ENCODE measurements at places on chromosomes 2 and 18.

DNA sequence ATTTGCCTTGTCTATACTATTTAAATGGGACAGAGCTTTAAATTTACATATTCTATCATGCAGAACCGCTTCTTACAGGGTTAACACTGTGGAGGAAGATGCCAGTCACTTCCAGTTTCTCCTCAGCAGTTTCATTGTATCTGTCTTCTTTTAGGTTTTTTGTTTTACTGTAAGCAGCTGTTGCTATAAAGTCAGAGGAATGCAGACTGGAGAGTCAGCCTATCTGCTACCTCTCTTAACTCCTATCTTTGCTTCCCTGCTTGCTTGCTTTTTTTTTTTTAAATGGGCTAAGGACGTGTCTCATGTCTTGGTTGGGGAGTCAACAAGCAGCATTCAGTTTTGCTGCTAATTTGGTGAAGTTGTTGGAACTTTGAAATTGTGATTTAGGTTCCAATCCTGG lies 8.9 kb downstream of the EPC2 start:
- no peak for DNase-seq

DNA sequence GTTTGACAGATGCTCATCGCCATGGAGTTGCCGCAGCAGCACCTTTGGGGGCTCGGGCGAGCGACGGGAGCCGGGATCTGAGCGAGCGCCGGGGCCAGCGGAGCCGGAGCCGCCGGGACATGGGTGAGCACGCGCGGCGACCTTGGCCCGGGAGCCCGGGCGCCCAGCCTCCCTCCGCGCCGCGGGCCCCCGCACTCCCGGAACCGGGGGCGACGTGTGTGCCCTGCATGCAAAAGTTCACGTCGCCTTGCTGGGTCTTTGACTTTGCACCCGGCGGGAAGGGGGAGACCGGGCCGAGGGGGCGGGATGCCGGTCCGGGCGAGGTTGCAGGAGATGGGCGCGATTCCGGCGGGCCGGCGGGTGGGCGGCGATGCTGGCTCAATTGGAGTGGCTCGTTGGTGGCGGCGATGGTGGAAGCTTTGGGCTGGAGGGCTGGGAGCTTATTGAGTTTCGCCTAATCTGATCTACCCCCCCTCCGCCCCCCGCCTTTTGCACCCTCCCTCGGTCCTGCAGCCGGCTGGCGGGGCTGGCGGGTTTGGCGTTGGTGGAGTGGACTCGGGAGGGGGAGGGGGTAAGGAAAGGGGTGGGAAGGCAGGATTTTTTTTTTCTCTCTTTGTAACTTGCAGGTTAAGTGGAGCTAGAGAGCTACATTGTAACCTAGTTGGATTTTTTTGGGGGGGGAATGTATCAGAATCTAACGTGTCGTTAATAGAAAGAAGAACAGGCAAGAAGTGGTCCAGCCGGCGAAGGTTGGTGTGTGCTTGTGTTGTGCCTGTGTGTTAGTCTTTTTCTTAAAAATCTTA lies at the start of gene SETBP1:
Gene SETBP1 (plus strand): TSS at position 616 of the 803 bp plus-strand sequence. CDS start 20,459 bp downstream, outside the sequence.
- DNase-seq, result peak; percentile 59

- DNase-seq, result peak; percentile 18
Observed at GRCh38 chr2:24123922-24124580, 782 bp downstream of the FAM228B start.

DNA sequence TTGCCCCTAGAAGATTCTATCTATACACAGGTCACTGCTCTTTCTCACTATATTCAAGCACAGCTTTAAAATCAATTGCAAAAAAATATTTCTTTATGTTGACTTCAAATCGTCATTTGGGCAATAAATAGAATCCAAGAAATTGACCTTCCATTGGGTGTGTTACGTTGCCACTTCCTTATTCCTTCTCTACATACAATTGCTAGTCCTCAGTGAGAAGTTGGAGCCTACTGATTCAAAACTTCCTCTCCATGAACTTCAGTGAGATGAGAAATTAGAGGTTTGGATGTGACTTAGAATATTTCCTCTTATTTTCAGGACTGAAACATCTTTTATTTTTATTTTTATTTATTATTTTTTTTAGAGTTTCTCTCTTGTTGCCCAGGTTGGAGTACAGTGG lies 40.3 kb downstream of the PMAIP1 start:
- no peak for DNase-seq

DNA sequence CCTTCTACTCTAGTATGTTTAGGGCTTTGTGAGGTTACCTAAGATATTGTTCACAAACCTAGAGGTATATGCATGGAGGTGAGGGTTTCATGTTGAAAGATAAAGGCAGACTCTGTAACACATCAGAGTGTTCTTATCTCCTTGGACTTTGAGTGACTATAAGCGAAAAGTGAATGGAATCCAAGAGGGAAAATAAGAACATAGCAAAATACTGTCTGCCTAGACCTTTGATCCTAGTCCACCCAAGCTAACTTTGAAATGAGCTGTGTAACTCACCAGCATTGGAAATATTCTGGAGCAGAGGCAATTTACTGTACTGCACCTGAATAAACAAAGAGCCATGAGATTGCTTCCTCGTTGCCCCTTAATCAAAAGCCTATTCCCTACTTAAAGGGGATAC lies 28.2 kb upstream of the GALNT1 start:
- DNase-seq, result no peak

- no peak for DNase-seq
Observed at GRCh38 chr2:132974467-132975095, 304.6 kb upstream of the LYPD1 start.

GRCh38 chr2:135164431-135164830 lies 112.3 kb downstream of the RAB3GAP1 start:
- no peak for DNase-seq

DNA sequence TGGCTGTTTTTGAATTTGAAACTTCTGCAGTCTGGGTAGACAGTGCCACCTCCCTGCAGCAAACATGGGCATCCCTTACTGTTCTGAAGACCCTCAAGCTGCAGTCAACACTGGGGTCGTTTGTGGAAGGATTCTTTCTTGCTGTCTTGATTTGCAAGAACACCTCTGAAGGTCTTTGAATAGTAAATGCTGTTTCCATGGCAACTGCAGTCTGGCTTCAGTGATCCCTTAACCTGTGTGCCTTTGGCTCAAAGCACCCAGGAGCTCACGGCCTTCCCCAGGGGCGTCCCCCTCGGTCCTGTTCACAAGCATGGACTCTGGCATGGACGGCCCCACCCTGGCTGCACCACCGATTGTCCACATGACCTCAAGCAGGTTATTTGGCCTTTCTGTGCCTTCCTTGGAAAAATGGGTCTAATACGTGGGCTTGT lies 38.3 kb downstream of the LRRFIP1 start:
- peak; percentile 7 for DNase-seq

DNA sequence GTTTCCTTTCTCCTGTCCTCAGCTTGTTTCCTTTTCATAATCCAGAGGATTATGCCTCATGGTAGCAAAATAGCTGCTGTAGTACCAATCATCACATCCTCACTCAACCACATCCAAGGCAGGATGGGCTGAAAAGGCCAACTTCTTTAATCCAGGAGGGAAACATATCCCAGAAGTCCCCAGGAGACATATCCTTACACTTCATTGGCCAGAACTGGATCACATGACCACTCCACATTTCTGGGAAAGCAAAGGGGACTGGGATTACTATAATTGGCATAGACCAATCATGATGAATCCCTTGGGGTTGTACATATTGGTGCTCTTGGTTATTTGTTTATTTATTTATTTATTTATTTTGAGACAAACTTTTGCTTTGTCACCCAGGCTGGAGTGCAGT lies 54.0 kb upstream of the LYPD6B start:
- DNase-seq, result no peak

DNA sequence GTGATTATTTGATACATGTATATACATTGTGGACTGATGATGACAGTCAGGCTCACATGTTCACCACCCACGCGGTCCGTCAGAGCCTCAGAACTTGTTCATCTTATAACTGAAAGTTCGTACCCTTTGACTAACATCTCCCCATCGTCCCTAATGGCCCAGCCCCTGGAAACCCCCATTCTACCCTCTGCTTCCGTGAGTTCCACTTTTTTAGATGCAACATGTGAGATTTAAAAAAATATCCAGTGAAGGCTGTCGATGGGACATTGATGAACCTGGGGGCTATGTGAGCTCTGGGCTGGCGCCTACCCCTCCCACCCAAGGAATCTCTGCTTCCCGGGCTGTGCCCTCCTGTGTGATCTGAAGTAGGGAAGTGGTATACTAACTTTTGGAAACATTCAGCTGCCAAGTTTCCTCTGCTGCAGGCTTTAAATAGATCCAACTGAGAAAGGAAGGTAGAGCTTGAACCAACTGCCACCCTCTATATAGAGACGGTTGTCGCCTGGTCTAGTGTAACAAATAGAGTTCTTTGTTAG lies 163.8 kb downstream of the FAM210A start:
- no peak for DNase-seq

DNA sequence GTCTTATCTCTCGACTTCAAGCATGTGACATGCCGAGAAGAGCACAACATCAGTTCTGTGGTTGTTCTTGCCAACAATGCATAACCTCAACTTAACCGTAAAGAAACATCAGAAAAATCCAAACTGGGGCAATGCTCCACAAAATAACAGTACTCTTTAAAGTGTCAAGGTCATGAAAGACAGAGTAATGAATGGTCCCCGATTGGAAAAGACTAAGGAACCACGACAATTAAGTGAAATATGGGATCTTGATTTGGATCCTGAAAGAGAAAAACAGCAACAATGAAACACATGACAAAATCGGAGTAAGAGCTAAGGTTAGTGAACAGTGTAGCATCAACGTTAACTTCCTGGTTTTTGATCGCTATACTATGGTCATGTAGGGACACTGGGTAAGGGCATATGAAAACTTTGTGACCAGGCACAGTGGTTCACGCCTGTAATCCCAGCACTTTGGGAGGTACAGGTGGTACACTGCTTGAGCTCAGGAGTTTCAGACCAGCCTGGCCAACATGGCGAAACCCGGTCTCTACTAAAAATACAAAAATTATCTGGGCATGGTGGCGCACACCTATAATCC lies 55.2 kb downstream of the UNC50 start:
- DNase-seq, result no peak

DNA sequence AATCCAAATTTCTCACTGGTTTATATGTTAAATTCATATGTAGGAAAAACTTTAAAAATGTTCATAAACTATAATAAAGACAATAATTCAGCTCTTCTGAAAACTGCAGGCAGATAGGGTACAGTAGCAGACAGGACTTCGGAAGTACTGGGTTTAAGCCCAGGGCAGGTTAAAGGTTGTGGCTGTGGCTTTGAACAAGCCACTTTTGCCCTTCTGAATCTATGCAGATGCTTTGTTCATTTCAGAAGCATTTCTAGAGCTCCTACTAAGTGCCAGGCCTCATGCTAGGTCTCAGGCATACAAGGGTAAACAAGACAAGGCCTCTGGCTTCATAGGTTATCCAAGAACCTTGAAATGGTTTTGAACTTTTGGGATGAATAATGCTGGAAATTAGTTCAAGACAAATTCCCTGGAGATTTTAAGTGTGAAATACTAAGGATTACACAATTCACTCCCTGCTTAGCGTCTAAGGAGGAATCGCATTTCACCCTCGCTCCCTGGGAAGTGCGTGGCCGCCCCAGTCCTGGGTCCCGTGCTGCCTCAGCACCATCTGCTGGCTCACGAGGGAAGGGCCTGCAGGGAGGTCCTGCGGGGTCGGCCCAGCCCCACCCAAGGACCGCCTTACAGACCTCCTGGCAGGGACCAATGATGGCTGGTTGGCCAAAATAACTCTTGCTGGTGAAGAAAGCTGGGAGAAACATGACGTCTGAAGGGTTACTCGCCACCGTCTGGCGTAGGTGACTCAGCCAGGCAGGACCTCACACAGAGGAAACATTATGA lies 67.7 kb upstream of the L3MBTL4 start:
- DNase-seq, result no peak

GRCh38 chr2:236662231-236663185 lies 92.9 kb downstream of the ACKR3 start:
- no peak for DNase-seq

DNA sequence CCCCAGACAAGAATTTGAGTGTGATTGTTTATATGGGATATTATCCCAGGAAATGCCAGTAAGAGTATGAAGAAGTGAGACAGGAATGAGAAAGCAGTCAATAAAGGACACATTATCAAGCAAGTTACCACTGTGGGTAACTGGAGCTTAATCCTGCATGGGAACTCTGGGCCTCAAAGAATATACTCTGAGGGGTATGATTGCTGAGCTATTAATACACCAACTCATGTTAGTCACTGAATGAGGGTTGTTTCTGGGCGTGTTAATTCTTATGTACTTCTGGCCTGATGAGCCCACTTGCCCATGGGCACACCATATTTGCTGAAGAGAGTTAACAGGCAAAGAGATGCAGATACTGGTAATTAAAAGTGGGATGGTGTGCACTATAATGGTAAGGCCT lies 26.6 kb upstream of the PAIP2B start:
- no peak for DNase-seq

- DNase-seq, result no peak
Observed at GRCh38 chr18:48607056-48607984, 68.5 kb downstream of the CTIF start.

GRCh38 chr18:48913201-48913600 lies 37.6 kb downstream of the SMAD7 start:
- DNase-seq, result no peak

DNA sequence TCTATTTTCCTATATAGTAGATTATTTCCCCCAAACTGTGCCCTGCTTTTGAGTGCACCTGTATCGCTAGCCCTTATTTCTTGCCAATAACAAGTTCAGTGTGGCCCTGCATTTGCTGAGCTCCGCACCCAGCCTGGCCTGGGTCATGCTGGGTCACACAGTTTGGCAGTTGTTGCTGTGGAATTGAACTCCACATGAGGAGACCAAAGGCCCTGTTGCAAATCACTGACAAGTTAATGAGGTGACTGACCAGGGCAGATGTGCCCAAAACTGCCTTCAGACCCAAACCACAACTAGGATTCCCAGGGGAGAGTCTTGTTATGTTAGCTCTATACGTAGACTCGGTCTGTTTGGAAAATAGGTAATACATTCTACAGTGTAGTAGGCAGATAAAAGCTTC lies 31.0 kb downstream of the COL4A4 start:
- no peak for DNase-seq

DNA sequence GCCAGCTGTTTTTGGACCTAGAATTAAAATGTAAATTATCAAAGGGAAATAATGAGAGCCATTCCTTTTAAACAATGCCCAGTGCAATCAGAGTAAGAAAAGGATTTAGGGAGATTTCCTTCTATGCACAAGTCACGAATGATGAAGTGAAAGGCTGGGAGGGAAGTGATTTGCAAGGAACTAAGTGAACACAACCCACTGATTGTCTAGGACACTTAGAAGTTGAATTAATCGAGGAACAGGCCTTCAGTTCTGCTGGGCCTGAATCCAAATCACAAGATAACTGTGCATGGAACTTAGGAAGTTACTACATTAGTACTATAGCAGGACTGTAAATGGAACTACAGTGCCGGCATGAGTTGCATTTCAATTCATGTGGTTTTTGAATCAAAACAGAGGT lies 17.7 kb downstream of the MAP2 start:
- DNase-seq, result no peak
